Forelimb muscle (tissue), 1 donor: ENCODE measurements at places on chromosomes 2 and 18. TPM values are rescaled to one million over a fixed set of nuclear protein-coding genes. Genes with fewer than 3 reads are reported as not detected.

DNA sequence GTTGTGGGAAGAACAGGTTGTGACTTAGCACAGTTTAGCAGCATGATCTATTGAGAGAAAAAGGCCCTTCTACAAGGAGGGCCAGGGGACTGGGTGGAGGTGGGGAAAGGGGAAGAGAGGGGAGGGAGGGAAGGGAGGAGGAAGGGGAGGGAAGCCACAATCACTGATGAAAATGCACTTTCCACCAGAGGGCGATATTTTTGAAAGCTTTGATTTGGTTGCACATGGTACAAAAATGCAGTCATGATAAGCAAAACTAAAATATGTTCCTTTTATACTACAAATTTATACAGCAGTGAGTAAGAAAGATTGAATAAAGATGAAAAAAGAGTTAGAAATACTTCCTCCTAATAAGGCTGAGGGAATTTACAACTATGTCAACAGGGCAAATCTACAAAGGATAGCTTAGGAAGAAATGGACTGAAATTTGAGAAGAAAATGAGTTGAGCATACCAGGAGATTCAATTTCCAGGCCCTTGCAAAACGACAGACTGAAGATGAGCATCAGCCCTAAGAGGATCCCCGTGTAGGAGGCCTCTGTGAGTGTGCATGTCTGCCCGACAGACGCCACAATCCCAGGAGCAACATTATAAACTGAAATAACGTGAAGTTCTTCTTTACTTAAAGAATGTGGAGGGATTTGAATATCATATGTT lies 17.2 kb downstream of the SH3YL1 start:
- DNase-seq, result no peak

GRCh38 chr2:38935568-38936172 lies 46.0 kb downstream of the ARHGEF33 start:
- no peak for DNase-seq

DNA sequence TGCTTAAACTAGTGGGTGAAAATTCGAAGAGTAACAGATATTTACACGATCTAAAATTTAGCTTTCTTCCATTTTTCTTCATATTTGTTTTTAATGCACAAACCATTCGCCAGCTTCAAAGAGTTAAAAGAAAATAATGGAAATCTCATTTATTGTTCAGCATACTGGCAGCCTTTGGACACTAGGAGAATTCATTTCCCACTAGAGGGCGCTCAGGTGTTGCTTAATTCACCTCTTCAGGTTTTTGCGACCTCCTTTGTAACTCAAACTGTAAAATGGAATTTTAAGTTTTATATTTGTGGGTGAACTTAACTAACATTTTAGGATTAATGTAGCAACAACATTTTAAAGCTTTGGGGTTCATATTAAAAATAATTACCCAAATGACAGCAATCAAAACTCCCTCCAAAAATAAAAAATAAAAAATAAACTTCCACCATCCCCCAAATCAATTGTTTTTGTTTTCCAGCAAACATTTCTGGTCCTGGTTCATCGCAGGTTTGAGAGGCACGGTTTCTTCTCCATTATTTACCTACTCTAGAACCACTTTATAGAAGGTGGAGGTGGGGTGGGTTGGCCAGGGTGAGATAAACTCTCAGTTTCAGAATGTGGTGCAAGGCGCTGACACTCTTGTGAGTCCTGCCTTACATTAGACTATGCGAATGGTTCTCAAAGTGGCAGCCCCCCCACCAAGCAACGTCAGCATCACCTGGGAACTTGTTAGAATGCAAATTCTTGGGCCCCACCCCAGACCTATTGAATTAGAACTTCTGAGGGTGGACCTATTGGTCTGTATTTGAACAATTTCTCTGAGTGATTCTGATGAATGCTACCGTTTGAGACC lies 24.7 kb upstream of the PNPT1 start:
- no peak for DNase-seq

DNA sequence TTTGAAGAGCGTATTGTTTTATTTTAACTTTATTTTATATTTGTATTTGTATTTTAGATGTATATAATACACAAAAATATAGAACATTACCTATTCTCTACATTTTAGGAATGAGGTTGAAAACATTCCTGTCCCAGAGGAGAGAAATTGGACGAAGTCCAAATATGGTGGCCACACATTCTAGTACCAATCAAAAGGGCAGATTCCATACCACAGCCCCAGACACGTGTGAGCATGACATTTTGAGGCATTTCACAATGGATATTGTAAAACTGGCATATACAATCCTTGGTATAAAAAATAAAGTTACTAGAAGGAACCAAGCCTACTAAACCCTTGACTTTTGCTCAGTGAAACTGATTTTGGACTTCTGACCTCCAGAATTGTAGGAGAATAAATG lies 50.6 kb downstream of the C2orf76 start:
- no peak for DNase-seq

GRCh38 chr2:83459456-83459855 lies 999.6 kb downstream of the SUCLG1 start:
- DNase-seq, result no peak

DNA sequence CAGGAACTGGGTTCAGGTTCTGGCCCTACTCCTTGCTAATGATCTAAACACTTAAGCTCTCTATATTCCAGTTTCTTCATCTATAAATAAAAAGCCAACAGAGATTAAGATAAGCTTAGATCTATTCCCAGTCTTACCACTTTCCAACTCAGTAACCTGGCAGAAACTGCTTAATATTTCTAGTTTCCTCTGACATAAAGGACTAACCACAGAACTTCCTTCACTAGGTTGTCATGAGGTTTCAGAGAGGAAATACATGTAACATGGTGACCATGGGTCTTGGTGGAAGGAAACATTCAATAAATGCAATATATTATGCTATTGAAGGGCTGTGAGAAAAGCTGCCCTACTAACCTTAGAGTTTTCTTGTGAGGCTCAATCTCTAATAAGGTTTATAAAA lies 114.4 kb upstream of the PDE1A start:
- DNase-seq, result no peak

- no peak for DNase-seq
These were observed 784.8 kb upstream of the KLHL29 start for GRCh38 chr2:22600156-22600555.

DNA sequence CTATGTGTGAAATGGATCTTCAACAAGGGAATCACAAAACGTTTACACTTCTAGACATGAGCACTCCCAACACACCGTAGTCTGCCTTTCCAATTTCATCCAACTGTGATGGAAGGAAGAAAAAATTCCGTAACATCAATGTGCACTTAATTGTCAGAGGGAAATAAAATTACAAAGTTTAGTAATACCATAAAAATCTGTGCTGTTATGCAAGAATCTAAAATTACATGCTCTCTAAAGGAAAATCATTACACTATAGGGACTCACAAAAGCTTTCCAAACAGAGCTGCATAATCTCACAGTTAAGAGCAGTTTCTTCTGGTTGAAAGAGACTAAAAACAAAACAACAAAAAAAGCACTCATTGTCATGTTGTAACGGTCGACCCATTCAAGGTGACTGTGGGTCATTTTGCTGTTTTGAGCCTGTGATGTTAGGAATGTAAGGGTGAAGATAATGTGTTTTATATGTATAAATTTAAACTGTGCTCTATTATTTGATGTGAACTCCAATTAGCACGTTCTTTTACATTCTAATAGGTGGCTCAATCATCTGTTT lies 698.0 kb downstream of the TDRD15 start:
- DNase-seq, result no peak

DNA sequence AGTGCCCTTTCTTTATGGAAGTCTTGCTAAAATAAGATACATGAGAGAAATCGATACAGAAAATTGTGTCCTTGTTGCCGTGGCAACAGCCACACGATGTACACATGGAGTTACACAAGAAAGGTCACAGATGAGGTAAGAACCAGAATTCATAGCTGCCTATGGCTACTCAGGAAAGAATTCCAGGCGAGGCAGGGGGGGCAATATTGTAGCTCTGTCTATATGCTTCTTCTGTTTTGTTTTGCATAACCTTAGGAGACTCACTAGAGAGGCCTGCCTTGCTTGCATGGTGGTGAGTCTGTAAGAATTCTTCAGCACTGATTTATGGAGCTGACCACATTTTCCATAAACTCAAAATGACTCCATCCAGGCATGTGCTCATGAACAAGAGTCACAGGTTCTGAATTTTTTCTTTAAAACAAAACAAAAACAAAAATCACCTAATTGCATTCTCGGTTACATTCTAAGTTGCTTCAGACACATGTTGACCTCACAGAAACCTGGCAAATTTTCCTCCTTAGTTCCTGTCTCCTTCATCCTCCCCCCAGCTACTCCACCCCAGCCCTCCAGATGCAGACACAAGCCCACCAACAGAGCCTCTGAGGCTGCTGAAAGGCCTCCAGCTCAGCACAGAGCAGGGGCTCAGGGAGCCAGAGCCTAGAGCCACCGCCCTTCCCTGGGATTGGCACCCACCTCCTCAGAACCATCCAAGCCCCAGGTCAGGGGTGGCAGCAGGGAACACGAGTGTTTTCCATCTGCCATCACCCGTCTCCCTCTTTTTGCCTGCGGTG lies 183.5 kb downstream of the ANTXR1 start:
- DNase-seq, result no peak

DNA sequence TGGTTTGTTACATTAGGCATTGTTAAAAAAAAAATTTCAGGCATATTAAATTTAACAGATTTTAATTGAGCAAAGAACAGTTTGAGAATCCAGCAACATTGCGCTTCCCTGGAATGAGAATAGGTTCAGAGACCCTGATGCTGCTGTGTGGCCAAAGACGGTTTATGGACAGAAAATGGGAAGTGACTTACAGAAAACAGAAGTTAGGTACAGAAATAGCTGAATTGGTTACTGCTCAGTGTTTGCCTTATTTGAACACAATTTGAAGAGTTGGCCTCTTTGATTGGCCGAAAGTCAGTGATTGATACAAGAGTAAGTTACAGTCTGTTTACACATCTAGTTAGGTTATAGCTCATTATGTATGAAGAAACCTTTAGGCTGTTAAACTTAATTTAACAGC lies 6.0 kb upstream of the NEDD4L start:
- no peak for DNase-seq

DNA sequence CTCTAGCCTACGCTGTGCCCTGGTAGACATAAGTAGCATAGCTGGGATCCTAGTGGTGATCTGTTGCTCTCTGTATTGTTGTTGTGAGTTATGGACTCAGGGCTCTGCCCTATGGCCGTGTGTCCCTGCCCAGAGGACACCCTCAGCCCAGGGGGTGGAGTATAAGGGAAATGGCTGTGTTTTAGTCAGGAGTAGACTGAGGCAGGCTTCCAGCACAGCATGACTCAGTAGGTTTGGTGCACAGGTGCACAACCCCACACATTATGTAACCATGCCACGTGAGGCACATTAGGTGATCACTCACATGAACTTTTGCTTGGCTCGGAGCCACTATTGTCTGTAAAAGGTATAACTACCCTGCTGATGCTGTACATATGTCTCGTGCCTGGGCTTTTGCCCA lies 59.9 kb upstream of the PEX13 start:
- no peak for DNase-seq

- DNase-seq, result no peak
These were observed 28.4 kb downstream of the AOX1 start for GRCh38 chr2:200614249-200614648.

- no peak for DNase-seq
These were observed 143.0 kb upstream of the MYCN start for GRCh38 chr2:15797231-15797938.

DNA sequence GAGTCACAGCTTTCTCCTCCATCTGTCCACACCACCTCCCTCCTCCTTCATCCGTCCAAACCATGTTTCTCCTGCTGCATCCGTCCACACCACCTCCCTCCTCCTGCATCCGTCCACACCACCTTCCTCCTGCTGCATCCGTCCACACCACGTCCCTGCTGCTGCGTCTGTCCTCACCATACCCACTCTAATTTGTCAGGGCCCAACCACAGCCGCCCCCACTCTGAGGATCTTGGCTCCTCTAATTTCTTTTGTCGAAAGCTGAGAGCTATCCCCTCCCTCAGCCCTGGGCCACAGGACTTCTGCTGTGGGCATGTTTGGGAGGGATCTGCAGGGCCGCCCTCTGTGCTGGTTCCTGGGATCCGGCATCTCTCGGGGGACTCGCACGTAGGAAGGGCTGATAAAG lies 67.4 kb downstream of the TPO start:
- no peak for DNase-seq

DNA sequence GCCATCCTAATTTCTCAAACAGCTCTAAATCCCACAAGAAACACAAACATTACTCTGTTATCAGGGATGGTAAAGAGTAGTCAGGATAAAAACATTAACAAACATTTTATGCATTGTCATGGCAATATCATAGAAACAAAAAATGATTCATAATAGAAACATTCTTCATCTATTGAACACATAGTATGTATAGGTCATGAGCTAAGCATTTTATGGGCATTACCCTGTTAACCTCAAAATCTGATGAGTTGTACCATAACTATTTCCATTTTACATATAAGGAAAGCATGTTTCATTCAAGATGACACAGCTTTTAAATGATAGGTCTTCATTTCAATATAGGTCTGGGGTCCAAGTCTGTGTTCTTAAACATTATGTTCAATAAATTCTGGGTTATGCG lies 344.9 kb downstream of the RND3 start:
- DNase-seq, result no peak

- no peak for DNase-seq
These were observed 55.9 kb downstream of the KCTD18 start for GRCh38 chr2:200453853-200454534.

DNA sequence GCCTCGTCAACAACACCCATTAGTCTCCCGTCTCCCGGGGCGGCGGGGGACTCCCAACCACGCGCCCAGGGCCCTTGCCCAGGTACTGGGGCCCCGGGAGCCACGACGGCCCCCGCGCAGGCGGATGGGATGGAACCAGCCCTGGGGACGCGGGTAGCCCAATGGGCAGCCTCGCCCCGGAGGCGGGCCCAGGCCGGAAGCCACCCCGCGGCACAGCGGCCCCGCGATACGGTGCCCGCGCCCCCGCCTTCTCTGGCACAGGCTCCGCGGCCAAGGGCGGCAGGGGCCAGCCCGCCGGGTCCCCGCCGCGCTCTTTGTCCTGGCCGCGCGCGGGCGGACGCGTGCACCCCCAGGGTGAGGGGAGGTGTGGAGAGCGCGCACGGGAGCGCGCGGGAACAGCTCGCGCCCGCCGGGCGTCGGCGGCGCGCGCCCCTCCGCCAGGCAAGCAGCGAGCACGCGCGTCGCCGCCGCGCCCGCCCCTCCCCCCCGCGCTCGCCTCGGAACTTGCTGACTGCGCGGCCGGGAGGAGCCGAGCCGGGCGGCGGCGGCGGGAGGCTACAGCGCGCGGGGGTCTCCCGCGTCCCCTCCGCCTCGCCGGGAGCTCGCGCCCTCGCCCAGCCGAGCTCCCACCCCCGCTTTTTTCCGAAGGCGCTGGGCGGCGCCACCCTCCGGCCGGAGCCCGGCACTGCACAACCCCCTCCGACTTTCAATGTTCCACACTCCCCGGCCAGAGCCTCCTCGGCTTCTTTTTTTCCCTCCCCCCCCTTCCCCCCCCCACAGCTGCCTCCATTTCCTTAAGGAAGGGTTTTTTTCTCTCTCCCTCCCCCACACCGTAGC lies at the start of gene UBE2E3:
UBE2E3 (plus strand) TSS at position 500 of the 837 bp plus-strand sequence. CDS start 1,438 bp downstream, outside the sequence.
- DNase-seq, result peak; percentile 68

The DLGAP1 gene
- 1.9 TPM for polyA plus RNA-seq

The TBC1D8 gene
- 26.2 TPM for polyA plus RNA-seq

The ARL6IP6 gene
- 36.7 TPM for polyA plus RNA-seq

The ERFE gene
- 11.2 TPM for polyA plus RNA-seq

The ABHD1 gene
- polyA plus RNA-seq, result 0.49 TPM

The SPP2 gene
- polyA plus RNA-seq, result not detected

The OLA1 gene
- 236 TPM for polyA plus RNA-seq

The CDK5R2 gene
- 0.29 TPM for polyA plus RNA-seq

The MYO7B gene
- polyA plus RNA-seq, result 1.1 TPM

The RGPD8 gene
- 2.3 TPM for polyA plus RNA-seq

The TGFBRAP1 gene
- 8.2 TPM for polyA plus RNA-seq

The DUSP2 gene
- 3.6 TPM for polyA plus RNA-seq

The PMS1 gene
- 27.7 TPM for polyA plus RNA-seq

The KCNS3 gene
- 6.0 TPM for polyA plus RNA-seq

The ZSCAN30 gene
- polyA plus RNA-seq, result 31.9 TPM

The MBP gene
- 12.9 TPM for polyA plus RNA-seq

The REG1B gene
- polyA plus RNA-seq, result not detected
